Iris pigment epithelial cell (primary cell): ENCODE measurements at places on chromosomes 2 and 18.

DNA sequence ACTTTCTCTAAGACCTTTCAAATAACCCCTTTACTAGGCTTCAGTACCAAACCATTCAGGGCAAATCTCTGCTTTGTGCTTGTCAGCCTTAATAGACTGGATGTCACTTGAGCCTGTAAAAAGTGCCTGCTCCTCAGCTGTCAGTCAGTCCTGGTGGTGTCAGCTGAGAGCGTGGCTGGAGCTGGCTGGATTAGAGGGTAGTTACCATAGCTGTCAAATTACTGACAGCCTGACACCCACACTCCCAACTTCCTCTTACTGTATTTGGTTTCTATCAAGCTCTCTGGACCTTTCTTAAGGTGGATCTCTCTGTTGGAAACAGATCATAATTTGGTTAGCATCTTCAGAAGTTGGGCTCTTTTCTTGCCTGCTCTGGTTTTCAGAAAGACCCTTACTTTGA, 371.4 kb upstream of the ATP5MC3 start:
- no peak for DNase-seq

DNA sequence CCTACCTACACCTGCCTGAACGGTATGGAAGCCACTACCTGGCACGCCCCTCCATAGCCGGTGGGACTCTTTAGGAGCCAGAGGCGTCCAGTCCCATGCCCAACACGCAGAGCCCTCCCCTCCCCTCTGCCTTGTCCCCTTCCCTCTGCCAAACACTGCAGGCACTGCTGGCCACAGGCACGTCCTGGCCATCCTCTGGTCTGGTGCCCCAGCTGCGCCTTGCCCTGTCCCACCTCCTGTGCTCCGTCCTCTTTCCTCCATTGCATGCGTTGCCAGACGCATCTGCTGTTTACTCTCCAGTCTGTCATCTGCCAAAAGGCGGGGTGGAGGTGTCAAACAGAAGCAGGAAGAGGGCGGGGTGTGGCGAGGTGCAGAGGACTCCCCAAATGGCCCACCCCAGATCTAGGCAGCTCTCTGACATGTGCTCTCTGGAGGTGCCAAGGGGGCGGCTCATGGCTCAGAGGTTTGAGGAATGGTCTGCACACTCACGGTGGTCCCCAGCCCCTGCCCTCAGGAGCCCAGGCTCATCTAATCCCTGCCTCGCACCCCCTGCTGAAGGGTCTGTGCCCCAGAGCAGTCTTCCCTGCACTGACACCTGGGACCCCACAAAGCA, 45.1 kb downstream of the HS6ST1 start:
- DNase-seq = no peak

GRCh38 chr2:31580321-31581117, at the start of gene SRD5A2:
Gene SRD5A2 (minus strand): TSS chr2:31580938. CDS start chr2:31580900, 38 bp downstream.
- no peak for DNase-seq

DNA sequence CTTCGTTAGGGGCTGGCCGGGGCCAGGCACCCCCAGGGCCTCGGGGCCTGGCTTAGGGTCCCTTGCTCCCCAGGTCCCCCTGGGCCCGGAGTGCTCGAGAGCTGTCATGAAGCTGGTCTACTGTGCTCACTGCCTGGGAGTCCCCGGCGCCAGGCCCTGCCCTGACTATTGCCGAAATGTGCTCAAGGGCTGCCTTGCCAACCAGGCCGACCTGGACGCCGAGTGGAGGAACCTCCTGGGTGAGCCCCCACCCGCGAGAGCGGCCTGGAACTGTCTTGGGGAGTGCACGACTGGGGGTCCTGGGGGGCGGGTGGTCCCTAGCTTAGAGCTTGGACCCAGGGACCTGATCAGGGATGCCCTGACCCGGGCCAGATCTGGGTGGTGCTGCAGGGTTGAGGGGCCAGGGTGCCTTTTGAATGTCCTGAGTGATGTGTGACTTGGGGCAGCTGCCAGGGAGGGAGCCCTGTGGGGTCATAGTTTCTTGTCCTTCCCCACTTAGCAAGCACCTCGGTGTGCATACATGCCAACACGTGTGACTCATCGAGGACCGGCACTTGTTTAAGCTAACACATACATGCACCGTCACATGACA, 27.9 kb downstream of the GPC1 start:
- no peak for DNase-seq

DNA sequence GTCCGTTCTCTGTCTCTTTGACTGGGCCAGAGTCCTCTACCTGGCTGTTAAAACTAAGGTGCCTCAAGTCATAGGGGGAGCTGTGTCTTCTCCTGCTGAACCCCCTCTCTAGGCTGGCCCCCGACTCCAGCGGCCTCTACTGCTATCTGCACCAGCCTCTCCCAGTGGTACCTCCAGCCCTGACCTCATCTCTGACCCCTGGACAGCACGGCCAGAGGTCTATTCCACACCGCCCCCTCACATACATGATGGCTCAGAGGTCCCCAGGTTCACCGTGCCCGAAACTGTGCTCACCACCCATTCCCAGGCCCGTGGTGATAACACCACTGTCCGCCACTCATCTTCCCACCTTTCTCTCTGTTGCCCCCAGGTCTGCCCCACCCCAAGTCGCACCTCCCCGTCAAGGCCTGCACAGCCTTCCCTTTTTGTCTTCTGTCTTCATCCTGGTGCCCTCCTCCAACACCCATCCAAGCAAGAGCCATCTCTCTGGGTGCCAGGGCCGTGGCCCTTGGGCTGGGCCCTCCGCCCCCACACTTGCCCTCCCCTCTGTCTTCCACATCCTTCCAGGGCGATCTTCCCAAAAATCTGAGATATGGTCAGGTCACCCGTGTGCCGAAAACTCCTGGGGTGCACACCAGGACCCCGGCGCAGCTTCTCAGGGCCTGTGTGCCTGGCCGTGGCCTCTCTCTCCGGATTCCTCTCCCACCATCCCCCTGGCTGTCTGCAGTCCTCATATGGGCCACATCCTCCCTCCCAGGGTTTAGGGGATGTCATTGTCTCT, 134.4 kb upstream of the ID2 start:
- no peak for DNase-seq
